ENCODE measurements at places on chromosomes 13 and 19. TPM values are rescaled to one million over a fixed set of nuclear protein-coding genes. Genes with fewer than 3 reads are reported as not detected.

GRCh38 chr19:3665681-3666544 lies 34.4 kb downstream of the PIP5K1C start:
- DNase-seq: peak; percentile 13
- peaks cover 21% of the 10 kb centered on the region for H3K4me1 ChIP-seq
- peaks cover 16% of the 10 kb centered on the region for H3K36me3 ChIP-seq
- H3K27me3 ChIP-seq: no peaks in the 10 kb centered on the region

DNA sequence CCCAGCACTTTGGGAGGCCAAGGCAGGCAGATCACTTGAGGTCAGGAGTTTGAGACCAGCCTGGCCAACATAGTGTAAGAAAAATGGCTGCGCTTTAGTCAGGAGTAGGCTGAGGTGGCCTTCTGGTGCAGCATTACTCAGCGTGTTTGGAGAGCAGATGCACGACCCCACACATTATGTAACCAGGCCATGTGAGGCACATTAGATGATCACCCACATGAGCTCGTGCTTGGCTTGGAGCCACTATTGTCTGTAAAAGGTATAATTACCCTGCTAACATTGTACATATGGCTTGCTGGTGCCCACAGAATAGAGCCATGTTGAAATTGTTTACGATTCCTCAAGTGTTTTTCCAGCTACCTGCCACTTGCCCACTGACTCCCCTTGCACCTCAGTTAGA lies 24.0 kb upstream of the SCEL start:
- H3K4me1 ChIP-seq: no peaks in the 10 kb centered on the region
- no peaks in the 10 kb centered on the region for H3K36me3 ChIP-seq
- no peaks in the 10 kb centered on the region for H3K27me3 ChIP-seq

Gene VSIG10L
- 1.8 TPM for total RNA-seq

Gene LAIR1
- 0.70 TPM for total RNA-seq

DNA sequence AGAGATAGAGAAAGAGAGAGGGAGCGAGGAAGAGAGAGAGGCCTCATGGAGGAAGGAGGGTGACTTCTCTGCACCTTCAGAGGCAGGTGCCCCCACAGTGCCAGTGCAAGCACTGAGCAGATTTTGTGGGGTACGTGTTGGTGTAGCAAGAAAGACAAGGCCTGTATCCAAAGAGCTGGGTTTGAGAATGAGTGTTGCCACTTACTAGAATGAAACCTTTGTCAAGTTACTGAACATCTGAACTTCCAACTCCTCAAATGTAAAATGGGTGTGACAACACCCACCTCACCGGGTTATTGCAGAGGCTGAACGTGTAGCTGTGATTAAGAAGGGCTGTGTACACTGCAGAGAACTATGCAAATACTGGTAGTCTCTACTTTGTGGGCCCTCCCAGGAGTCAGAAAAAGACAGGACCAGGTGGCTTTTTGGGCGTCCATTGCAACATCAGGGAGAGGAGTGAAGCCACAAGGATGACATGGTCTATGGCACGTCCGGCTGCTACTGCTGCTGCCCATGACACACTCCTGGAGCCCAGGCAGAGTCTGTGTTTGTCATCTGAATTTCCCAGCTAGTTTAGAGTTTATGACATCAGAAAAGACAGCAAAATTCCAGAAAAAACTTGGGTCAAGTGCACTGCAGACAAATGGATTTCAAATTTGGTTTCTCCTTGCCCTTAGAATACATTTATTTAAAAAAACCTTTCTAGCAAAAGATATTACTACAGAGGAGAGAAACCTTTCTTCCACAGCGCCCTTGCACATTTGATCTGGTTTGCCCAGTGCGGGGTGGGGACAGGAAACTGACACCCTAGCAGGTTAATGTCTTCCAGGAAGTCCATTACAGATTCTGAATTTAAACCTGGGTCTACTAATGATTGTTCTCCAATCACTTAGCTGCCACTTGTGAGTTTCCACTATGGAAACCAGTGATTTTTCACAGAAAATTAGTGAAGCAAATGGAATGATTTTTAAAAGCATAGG lies 54.0 kb upstream of the ATP12A start:
- no peaks in the 10 kb centered on the region for H3K36me3 ChIP-seq
- H3K27ac ChIP-seq: no peak overlapping the region
- H3K4me3 ChIP-seq: no peak overlapping the region
- 0 out of 2 replicates have a peak, but pooled peaks cover 20% of the 10 kb centered on the region for H3K4me1 ChIP-seq
- DNase-seq: no peak

Gene ZNF135
- total RNA-seq: not detected

GRCh38 chr19:40150170-40150569 lies 41.1 kb upstream of the MAP3K10 start:
- no peak for DNase-seq
- H3K27ac ChIP-seq: no peak overlapping the region
- H3K27me3 ChIP-seq: no peaks in the 10 kb centered on the region
- no peaks in the 10 kb centered on the region for H3K4me1 ChIP-seq

DNA sequence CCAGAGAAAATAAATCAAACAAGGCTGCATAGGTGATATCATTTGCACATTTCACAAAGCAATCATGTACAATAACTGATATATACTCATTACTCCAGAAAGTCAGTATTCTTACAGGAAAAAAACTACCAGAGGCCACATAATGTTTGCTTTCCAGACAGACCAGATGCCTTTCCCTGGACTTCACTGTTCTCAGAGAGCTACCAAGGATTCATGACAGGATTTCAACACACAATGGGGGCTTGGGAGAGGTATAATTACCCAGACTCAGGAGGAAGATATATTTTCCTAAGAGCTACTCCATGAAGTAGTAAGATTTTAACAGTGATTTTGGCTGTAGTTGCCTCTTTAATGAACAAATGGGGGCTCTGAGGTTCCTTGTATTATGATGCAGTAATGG lies 110.0 kb downstream of the FOXO1 start:
- no peaks in the 10 kb centered on the region for H3K27me3 ChIP-seq
- H3K4me3 ChIP-seq: no peak overlapping the region
- DNase-seq: no peak
- no peak overlapping the region for H3K27ac ChIP-seq

DNA sequence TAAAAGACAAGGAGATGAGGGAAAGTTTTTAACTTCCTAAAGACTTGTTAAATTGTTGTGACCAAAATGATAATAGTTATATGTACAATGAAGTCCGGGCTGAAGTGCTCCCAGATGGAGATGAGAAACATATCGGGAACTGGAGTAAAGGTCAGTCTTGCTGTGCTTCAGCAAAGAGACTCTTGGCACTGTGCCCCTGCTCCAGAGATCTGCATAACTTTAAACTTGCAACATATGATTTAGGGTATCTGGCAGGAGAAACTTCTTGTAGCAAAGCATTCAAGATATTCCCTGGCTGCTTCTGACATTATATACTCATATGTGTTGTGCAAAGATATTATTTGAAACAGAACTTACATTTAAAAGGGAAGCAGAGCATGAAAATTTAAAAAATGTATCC lies 786.6 kb upstream of the SLITRK6 start:
- no peaks in the 10 kb centered on the region for H3K4me1 ChIP-seq
- H3K27ac ChIP-seq: no peak overlapping the region
- H3K27me3 ChIP-seq: no peaks in the 10 kb centered on the region

DNA sequence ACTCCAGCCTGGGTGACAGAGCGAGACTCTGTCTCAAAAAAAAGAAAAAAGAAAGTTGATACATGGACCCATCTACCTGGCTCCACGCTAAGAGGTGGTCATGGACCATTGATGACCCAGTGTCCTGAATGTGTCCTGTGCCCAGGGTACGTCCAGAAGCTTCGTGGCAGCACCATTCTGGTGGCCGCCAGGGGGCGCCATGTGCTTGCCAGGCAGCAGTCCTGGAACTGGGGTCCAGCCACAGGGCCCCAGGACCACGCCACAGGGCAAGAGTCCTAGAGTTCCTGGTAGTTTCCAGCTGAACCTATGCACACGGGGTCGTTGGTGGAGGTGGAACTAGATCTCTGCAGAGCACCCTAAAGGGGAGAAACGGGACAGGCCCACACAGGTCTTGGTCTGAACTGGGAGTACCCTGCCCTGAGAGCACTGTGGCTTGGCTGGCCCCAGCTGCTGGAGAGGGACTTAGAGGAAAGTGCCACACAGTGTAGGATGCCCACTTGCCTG lies 19.9 kb upstream of the FBXO27 start:
- peak; percentile 48 for DNase-seq
- no peak overlapping the region for H3K27ac ChIP-seq
- H3K4me3 ChIP-seq: no peak overlapping the region

DNA sequence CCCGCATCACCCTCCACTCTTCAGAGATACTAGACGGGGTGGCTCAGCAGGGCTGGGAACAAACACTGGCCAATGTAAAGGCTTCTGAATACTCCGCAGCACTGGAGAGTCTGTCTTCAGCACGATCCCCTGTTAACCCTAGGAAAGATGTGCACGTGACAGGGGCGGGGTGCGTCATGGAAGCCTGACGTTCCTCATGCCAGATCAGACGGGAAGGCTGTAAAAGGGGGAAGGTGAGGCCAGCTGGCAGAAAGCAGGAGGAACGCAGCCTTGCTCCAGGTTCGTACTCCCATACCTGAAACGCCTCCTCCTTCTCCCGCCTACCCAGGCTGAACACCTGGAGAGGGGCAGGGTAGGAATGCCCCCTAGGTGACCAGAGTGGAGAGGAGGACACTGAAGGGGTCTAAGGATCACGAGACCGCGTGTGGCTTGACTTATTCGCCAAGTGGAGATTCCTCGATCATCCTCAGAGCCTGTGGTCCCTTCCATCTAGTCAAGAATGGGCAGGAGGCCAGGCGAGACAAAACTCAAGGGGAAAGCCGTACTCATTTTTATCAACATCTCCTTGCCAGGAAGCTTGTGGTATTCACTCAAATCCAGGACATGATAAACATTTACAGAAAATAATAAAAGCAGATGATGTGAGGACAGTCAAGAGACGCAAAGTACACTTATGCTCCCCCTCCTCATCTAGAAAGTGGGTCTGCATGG lies 18.2 kb upstream of the FFAR2 start:
- H3K27ac ChIP-seq: no peak overlapping the region
- DNase-seq: no peak
- no peaks in the 10 kb centered on the region for H3K36me3 ChIP-seq
- H3K4me3 ChIP-seq: no peak overlapping the region

- peaks cover 23% of the 10 kb centered on the region for H3K4me1 ChIP-seq
- no peak overlapping the region for H3K27ac ChIP-seq
Measured at GRCh38 chr19:55598034-55598433, 1.3 kb downstream of the FIZ1 start.

DNA sequence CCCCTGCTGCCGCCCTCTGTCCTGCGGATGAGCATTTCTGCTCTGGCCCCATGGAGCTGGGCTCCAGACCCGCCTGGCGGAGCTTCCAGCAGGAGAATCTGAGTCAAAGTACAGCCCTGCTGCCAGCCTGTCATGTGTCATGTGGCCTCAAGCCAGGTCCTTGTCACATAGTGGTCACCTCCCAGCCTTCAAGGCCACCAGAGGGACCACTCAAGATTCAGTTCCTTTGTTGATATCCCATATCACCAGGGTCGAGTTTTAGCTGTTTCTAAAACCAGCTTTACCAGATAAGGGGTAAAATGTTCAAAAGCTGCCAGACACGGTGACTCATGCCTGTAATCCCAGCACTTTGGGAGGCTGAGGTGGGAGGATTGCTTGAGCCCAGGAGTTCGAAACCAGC lies 13.4 kb downstream of the THOP1 start:
- no peak overlapping the region for H3K4me3 ChIP-seq
- DNase-seq: no peak
- H3K27ac ChIP-seq: no peak overlapping the region
- no peaks in the 10 kb centered on the region for H3K4me1 ChIP-seq

- H3K27ac ChIP-seq: no peak overlapping the region
- no peak overlapping the region for H3K4me3 ChIP-seq
- no peak for DNase-seq
- H3K36me3 ChIP-seq: no peaks in the 10 kb centered on the region
Measured at GRCh38 chr13:21882766-21883165, 211.9 kb downstream of the FGF9 start.

GRCh38 chr13:51827254-51827653 lies 17.7 kb downstream of the TMEM272 start:
- no peak for DNase-seq
- no peaks in the 10 kb centered on the region for H3K36me3 ChIP-seq
- no peaks in the 10 kb centered on the region for H3K4me1 ChIP-seq
- H3K4me3 ChIP-seq: no peak overlapping the region

Gene STARD13
- 13.8 TPM for total RNA-seq

Gene LSM14A
- total RNA-seq: 83.6 TPM

DNA sequence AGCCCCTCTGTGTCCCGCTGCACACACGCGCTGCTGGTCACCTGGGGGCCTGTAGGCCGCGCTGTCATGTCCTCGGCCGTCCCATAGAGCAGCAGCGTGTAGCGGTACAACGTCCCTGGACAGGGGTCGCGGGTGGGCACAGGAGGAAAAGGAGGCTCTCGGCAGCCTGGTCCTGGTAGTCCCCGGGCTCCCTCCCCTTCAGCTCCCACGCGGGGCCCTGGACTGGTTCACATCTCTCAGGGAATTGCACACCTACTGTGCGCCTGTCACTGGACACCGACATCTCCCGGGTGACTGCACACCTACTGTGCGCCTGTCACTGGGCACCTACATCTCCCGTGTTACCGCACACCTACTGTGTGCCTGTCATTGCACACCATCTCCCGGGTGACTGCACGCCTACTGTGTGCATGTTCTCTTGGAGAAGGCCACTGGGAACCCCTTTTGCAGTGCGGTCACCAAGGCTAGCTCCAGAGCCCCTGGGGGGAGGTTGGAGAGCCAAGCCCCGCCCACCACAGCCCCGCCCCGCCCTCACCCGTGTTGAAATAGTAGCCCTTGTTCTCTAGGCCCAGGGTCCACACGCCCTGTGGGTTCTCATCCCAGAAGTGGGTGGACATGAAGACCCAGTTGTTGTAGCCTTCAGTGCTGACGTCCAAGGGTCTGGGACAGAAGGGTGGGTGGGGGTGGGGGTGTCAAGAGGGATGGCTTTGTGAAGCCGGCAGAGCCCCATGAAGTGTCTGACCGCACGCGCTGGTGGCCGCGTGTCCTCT lies 3.5 kb upstream of the C19orf25 start:
- H3K27me3 ChIP-seq: no peaks in the 10 kb centered on the region
- no peak overlapping the region for H3K4me3 ChIP-seq
- H3K36me3 ChIP-seq: no peaks in the 10 kb centered on the region
- peak; percentile 35 for DNase-seq
- peaks cover 40% of the 10 kb centered on the region for H3K4me1 ChIP-seq
- peak overlapping the region; percentile 40 for H3K27ac ChIP-seq

- no peaks in the 10 kb centered on the region for H3K4me1 ChIP-seq
- H3K36me3 ChIP-seq: no peaks in the 10 kb centered on the region
- no peaks in the 10 kb centered on the region for H3K27me3 ChIP-seq
- no peak overlapping the region for H3K4me3 ChIP-seq
- no peak overlapping the region for H3K27ac ChIP-seq
Measured at GRCh38 chr13:106232681-106233080, 302.8 kb downstream of the EFNB2 start.

DNA sequence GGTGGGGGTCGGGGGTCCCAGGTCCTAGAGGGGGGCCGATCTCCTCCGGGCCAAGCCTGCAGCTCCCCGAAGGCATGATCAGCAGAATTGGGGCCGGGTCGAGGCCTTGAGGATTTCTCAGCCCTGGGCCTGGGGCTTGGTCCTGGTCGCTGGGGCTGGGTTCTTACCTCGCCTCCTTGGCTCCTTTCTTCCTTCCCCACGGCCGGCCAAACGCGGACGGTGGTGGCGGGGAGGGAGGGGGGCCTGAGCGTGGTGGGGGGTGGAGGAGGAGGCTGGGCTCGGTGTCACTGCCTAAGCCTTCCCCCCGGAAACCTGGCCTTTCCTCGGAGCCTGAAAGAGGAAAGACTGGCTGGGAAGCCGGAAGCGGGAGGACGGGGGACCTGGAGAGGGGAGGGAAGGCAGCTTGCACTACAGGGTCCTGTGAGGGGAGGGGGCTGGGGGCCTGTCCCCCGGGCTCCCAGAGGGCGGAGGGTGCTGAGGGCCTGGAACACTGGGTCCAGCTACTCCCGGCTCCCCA lies at the start of gene ZNF579:
Gene ZNF579 (minus strand): TSS at position 221 of the 517 bp plus-strand sequence. CDS start 1,209 bp downstream, outside the sequence.
- DNase-seq: peak; percentile 80
- peak within 1 kb of the TSS; percentile 97 for H3K4me3 ChIP-seq
- H3K4me1 ChIP-seq: peaks cover 43% of the 10 kb centered on the region
- H3K36me3 ChIP-seq: 0 out of 3 replicates have a peak, but pooled peaks cover 8% of the 10 kb centered on the region
- no peaks in the 10 kb centered on the region for H3K27me3 ChIP-seq
- peak within 1 kb of the TSS; percentile 79 for H3K27ac ChIP-seq

Gene SLC6A16
- total RNA-seq: 0.07 TPM

Data from HepG2 (cell line).